H9 (cell line): ENCODE measurements at places on chromosomes 16 and 17.

DNA sequence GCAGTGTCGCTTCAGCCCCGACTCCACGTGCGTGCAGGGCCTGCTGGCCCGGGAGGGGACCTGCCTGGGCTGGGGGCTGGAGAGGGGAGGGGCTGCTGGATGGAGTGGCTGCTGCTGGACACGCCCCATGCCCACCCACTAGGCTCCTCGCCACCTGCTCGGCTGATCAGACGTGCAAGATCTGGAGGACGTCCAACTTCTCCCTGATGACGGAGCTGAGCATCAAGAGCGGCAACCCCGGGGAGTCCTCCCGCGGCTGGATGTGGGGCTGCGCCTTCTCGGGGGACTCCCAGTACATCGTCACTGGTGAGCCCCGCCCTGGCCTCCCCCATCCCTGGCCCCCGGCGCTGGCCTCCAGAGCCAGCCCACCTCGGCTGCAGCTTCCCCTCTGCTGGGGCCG is 2.4 kb downstream of the BRICD5 start:
- no peak for DNase-seq

GRCh38 chr16:28504707-28505404 is 1.8 kb downstream of the IL27 start:
- DNase-seq, result no peak

GRCh38 chr17:38464723-38465390 is 36.6 kb downstream of the ARHGAP23 start:
- DNase-seq, result no peak

DNA sequence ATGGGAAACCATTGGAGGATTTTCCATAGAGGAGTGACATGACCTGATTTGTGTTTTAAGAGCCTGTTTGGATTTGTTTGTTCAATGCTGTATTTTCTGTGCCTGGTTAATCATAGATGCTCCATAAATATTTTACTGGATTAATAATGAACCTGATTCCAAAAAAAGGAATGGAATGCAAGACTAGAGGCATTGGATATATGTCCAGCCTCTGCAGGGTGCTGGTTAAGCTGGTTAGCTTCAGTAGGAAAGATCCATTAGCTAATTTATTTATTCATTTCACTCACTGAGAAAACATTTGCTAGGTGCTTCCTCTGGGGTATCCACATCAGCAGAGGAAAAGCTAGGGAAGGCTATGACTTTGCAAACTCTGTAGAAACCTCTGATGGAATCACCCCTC is 57.7 kb downstream of the SHISA9 start:
- DNase-seq, result no peak

GRCh38 chr17:72468841-72469240 is 348.0 kb downstream of the SOX9 start:
- no peak for DNase-seq

DNA sequence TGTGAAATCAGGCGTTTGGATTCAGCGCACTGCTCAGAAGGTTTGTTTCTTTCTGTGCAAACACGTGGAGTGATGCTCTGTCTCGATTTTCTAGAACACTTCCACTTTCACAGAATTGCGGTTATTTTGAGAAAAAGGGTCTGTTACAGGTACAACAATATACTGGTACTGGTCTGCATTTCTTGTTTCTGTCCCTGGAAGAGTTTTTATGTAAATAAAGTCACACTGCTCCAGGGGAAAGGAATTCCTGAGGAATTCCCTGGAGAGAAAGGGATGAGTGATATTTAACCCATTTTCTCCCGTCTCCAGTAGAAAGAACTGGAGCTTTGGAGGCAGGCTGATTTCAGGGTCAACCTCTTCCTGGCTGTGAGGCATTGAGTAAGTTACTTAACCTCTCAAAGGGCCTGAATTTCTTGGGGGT is 16.2 kb upstream of the RMI2 start:
- peak; percentile 60 for DNase-seq

DNA sequence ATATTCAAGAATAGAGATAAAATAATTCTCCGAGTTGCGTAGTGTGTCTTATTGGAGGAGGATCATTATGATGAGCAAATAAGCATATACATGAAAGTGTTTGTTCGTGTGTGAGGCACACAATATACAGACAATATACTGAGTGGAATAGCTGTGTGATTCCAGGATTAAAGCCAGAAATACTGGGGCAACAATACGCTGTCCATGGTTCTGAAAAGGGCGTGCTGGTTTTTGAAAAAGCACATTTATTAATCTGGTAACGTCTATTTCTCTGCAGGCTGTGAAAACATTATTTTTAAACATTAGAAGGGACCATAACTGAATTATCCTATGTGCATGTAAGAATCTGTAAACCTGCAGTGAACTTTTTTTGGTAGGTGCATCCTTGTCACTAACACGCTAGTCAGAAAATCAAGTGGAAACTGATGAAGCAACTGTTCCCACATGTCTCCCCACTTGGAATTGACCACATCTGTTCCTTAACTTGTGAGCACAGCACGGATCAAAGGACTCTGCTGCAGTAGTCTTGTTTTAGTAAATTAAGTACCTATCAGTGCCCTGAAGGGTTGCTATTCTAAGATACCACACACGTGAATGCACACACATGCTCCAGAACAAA is 346.0 kb downstream of the GRIN2A start:
- DNase-seq, result no peak

- DNase-seq, result no peak
Observed at GRCh38 chr17:82780971-82781893, 29.4 kb downstream of the TBCD start.

DNA sequence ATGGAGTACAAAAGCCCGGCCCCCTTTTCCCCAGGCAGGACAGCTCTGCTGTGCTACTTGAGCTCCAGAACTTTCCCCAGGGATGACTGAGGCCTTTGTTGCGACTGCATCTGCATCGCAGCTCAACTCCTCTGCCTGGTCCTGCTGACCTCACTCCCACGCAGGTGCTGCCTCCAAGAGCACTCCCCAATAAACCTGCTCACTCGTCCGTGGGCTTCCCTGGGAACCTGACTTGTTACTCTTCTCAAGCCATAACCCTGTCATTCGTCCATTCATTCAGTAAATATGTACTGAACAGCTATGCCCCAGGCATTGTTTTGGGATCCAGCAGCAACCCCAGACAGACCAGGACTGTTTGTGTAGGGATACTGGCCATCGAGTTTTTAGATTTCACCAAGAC is 11.6 kb upstream of the RMI2 start:
- DNase-seq, result no peak

DNA sequence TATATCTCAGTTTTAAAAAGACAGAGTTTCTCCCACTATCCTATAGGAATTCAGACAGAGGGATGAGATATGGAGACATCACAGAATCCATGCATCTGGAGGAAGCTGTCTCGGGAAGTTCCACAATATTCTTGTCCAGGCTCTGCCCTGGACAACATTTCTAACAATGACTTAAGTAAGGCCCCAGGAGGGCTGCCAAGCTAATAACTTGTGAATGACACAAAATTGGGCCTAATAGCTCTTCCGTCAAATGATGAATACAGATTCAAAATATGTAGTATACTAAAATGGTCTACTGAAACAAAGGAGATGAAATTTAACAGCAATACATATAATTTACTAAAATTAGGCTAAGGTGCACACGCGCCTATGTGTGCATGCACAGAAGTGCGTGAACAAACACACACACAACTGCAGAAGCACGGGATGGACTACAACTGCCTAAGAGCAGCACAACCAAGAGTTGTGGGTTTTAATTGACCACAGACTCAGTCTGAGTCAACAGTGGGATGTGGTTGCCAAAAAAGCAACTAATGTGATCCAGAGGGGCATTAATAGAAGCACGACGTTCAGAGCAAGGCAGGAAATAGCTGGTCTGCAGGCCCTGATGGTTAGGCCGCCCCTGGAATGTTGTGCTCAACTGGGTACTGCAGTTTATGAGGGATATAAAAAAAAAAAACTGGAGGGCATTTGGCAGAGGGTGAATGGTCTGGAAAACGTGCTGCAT is 26.3 kb upstream of the HS3ST2 start:
- no peak for DNase-seq
